ENCODE measurements at places on chromosomes 12 and 14.
A peak's percentile ranks its signal among the peaks of the same experiment; 100 is the strongest.

DNA sequence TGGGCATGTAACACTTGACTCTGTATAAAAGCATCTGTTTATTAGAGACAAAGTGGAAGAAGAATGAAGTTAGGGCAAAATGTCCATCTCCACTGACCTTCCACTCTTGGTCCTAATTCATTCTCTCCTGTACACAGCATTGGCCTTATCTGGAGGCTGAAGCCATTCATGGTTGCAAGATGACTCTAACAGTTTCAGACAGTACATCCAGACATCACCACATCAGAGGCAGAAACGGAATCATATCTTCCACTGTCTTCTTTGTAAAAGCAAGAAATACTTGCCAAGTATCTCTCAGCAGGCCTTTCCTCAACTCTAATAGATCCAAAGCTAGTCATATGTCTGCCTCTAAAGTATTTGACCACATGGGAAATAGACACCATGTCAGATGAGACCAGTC lies 41.1 kb downstream of the PTHLH start:
- DNase-seq: peak; percentile 20

GRCh38 chr12:116156614-116157013 lies 120.9 kb downstream of the MED13L start:
- no peak for DNase-seq

GRCh38 chr12:66107451-66107915 lies 23.1 kb downstream of the LLPH start:
- DNase-seq: peak; percentile 84

GRCh38 chr12:5461966-5462365 lies 30.1 kb downstream of the NTF3 start:
- no peak for DNase-seq

- DNase-seq: no peak
These were observed 173.1 kb upstream of the RTL1 start for GRCh38 chr14:101076451-101077198.

- DNase-seq: no peak
These were observed 164.9 kb downstream of the CEP128 start for GRCh38 chr14:80776657-80777056.

DNA sequence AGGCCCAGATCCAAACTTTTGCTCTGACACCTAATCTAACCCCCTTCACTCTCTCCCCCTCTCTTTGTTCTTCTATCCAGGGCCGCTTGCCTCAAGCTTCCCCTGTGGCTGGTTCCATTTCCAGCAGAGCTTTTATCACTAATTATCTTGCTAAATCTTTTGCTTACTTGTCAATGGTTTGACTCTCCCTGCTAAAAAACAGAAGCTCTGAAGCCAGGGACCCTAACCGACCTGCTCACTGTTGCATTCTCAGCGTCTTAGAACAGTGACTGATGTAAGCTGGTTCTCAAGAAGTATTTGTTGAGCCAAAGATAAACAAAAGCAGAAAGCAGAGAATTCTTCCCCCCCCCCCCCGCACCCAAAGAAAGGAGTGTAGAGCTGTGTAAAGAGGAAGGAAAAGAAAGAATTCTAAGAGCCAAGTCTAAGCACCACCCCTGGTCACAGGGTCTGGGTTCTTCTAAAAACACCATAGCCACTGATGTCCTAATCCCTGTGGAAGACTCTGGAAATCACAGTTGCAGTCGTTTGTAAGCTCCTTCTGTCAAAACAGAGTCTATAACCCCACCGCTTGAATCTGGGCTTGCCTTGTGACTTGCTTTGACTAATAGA lies 385.8 kb downstream of the MED13L start:
- DNase-seq: no peak

- DNase-seq: no peak
These were observed 31.5 kb downstream of the RAD9B start for GRCh38 chr12:110533607-110534006.

DNA sequence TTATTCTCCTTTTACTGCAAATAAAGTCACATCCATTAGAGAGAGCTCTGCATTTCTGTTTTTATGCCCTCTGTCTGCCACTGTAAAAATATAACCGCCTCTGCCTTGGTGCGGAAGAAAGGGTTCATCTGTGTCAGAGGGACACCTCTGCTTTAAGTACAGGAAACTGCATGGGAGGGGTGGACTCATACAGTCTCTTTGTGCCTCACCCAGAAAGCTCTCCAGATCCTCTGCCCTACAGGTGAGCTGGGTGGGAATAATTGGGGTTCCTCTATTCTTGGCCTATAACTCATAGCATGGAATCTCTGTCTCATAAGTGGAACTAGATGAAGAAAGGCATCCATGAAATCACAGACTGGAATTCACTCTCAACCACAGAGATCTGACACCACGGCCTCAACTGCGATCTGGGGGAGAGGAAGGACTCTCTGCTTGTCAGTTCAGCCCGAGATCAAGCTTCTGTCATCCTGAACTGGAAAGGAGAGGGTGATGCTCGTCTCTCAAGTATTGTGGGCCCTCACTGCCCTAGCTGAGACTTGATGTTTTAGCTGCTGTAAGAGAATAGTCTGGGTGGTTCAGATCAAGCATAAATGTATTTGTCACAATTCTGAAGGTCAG lies 702.3 kb downstream of the TMEM121 start:
- no peak for DNase-seq

- DNase-seq: peak; percentile 48
These were observed 20.8 kb downstream of the CKAP4 start for GRCh38 chr12:106226884-106227640.

- DNase-seq: no peak
These were observed 25.7 kb upstream of the SEL1L start for GRCh38 chr14:81559385-81559784.

DNA sequence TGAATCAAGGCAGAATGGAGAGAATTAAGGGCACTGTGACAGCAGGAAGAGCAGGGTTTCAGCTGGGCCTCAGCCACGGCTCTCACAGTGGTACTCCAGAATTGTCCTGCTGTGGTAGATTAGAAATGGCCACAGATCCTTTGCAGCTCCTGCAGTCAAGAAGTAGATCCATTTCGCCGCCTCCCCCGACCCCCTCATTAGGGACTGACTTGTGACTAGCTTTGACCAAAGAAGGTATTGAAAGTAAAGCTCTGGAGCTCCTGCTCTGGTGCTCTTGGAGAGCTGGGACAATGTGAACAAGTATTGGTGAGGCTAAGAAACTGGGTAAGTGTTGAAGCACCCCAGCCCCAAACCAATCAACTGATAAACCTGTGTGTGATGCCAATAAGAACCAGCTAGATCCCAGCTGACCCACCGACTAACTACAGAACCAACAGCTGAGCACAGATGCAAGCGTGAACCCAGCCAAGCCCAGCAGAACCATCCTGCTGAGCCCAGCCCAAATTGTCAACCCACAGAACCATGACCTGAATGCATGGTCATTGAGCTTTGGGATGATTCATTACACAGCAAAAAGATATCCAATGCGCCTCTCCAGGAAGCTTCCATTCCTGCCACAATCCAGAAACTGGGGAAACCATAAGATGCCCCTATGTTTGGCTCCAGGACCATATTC lies 50.7 kb downstream of the JAG2 start:
- DNase-seq: no peak

DNA sequence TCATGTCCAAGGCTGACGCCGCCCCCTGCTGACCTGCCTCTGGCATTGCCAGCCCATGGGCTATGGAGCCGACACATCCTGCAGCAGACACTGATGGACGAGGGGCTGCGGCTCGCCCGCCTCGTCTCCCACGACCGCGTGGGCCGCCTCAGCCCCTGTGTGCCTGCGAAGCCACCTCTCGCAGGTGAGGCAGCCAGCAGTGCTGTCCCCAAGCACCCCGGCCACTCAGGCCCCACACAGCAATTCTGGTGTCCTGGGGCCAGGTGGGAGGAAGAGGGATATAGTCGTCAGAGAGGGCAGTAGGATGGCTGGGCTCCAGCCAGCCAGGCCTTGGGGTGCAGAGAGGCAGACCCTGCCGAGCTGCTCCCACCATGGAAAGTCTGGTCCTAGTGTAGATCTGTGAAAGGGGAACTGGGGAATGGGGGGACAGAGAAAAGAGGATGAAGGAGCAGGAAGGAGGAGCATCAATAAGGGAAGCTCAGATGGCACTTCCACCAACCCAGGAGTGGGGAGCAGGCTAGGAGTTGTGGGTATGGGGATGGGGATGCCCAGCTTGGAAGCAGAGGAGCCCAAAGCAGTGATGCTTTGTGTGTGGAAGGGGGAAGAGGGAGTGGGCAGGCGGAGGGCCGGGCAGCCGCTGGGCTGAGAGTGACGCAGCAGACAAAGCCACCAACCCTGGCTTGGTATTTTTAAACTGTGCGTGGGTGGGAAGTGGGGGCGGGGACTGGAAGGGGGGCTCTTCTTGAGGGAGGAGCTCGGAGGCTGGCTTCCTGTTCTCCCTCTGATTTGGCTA lies 4.7 kb downstream of the NAB2 start:
- DNase-seq: peak; percentile 74

DNA sequence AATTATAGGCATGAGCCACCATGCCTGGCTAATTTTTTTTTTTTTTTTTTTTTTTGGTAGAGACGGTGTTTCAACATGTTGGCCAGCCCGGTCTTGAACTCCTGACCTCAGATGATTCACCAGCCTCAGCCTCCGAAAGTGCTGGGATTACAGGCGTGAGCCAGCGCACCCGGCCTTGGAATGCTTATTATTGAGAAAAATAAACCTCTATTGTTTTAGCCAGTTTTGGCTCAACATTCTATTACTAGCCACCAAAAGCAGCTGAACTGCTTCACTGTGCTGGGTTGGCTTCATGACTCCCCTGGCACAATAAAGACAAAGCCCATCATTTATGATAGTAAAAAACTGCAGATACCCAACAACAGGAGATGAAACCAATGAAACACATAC lies 93.5 kb upstream of the CEP83 start:
- peak; percentile 91 for DNase-seq

- no peak for DNase-seq
These were observed 131.8 kb downstream of the ERC1 start for GRCh38 chr12:1122786-1123185.

- DNase-seq: no peak
These were observed 13.4 kb upstream of the SLC6A12 start for GRCh38 chr12:227286-227915.

GRCh38 chr12:105552056-105552455 lies 221.6 kb downstream of the C12orf75 start:
- DNase-seq: no peak

- no peak for DNase-seq
These were observed 55.9 kb downstream of the TMCC3 start for GRCh38 chr12:94594443-94594825.

- no peak for DNase-seq
These were observed 3.2 kb downstream of the SIX4 start for GRCh38 chr14:60720962-60721325.

- DNase-seq: no peak
These were observed 37.1 kb downstream of the TGFB3 start for GRCh38 chr14:75944607-75945241.

GRCh38 chr14:61557262-61557661 lies 138.1 kb upstream of the HIF1A start:
- DNase-seq: no peak

DNA sequence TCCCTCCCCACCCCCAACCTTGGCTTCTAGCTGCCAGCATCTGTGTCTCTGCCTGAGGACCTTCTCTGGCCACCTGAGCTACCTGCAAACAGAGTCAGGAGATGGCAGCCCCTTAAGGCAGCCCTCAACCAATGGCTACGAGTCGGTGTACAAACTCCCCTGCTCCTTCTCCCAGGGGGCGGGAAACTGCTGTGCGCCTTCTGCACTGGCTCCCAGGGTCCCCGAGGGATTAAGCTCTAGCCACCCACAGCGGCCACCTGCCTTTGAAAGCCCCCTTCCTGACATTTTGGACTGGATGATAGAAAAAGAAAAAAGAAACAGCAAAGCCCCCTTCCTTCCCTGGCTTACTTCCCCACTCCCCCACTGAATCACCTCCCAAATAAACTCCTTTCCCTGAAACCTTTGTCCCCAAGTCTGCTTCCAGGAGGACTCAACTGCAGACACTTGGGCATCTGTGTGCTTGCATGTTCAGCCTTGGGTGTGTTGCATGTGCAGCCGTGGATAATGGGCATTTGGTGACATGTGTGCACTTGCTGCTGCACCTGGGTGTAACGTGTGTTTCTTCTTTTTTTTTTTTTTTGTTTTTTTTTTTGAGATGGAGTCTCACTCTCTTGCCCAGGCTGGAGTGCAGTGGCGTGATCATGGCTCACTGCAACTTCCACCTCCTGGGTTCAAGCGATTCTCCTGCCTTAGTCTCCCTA lies 6.0 kb downstream of the SDS start:
- DNase-seq: no peak

DNA sequence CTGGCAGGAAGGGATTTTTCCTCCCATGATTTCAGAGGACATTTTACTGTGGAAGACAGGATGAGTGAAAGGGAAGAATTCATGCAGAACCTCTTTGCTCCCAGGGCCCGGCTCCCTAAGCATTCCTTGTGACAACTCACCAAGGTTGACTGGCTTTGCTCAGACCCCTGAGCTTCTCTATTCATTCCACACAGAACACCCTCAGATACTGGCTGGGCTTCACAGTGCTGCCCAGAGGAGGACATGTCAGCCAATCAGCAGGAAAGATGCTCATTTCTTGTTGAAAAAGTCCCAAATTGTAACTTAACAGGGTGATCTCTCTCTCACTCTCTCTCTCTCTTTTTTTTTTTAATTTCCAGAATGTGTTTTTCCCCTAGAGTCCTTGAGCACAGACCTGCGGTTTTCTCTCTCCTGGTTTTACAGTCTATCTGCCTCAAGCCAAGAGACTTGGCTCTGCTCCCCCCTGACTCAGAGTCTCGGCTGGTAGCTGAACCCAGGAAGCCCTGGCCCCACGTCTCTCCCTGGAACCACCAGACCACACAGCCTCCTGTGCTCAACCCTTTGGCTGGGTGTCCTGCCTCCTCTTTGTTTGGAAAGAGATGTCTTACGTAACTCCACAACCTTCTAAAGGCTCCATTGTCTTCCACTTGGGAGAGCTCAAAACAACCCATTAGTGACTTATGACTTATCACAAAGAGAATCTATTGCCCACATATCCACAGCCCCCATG lies 43.9 kb downstream of the SSPN start:
- peak; percentile 87 for DNase-seq

- DNase-seq: peak; percentile 98
These were observed at the start of gene SUOX for GRCh38 chr12:55996715-55997534. TSS of gene SUOX (plus strand) at chr12:55997276. CDS start at chr12:56002222, 4,946 bp downstream.

DNA sequence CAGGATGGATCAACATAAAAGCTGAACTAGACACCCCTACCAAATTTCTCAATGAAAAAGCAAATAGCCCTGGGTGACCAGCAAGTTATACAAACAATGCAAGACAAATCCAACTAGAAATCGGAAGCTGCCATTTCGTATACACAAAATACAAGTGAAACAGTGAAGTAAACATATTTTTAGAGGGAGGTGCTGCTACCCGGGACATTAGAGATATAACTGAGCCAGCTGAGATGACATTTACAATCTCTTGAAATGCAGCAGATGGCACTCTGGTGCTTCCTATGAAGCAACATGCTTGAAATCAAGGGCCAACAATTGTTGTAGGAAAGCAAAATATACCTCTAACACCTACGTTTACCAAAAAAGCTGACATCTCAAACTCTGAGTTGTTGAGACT lies 25.5 kb downstream of the BDKRB1 start:
- no peak for DNase-seq

GRCh38 chr14:81509321-81509720 lies 24.3 kb downstream of the SEL1L start:
- no peak for DNase-seq

GRCh38 chr12:111154147-111154834 lies 214.6 kb downstream of the PHETA1 start:
- DNase-seq: no peak

GRCh38 chr14:100581228-100582145 lies 5.7 kb downstream of the BEGAIN start:
- DNase-seq: no peak
